ENCODE measurements at places on chromosomes 2 and 18.

GRCh38 chr2:179233083-179233490 is 31.5 kb downstream of the SESTD1 start:
- DNase-seq, result no peak

- no peak for DNase-seq
Measured at GRCh38 chr2:210092791-210093190, 78.4 kb downstream of the KANSL1L start.

GRCh38 chr18:40056079-40056692 is 1898.8 kb upstream of the PIK3C3 start:
- no peak for DNase-seq

DNA sequence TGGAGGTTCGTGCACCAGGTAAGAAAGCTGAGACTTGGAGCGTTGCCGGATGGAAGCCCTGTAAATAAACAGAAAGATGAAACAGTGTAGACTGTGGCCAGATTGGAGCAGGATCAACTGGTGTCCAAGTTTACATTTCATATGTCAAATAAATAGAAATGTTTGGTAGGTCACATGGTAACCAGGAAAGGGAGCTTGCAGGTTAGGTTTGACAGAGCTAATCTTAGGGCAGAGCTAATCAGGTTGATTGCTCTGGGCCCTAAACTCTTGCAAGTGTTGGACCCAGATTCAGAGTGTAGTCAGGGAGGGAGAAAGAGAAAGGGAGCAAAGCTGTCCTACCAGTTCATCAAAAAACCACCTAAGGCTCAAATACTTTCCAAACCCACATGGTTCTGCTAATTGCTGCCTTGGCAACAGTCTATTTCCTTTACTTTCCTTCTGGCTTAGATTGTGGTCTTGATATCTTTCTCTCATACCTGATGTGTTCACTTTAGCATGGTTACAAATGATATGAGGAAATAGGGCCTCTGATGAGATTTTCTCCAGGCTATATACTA is 63.2 kb downstream of the G6PC2 start:
- no peak for DNase-seq

GRCh38 chr2:37560241-37560848 is 111.1 kb downstream of the CDC42EP3 start:
- DNase-seq, result no peak

GRCh38 chr2:133957724-133958480 is 296.0 kb upstream of the MGAT5 start:
- no peak for DNase-seq

DNA sequence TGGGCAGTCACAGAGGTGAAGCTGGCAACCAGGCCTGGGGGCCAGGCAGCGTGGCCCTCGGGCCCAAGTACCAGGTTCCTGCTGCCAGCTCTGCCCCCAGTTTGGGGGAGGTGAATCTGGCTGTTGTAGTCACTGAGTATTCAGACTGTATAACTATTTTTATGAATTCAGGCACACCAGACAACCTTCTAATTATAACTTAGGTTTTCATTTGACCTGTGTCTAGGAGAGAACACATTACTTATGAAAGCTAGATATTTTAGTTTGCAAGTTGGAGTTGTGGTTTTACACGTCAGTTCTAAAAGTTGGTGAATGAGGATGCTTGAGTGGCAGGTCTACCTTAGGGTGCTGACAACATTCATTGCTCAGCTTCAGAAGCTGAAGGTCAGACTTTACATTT is 71.7 kb downstream of the LIMS1 start:
- no peak for DNase-seq

DNA sequence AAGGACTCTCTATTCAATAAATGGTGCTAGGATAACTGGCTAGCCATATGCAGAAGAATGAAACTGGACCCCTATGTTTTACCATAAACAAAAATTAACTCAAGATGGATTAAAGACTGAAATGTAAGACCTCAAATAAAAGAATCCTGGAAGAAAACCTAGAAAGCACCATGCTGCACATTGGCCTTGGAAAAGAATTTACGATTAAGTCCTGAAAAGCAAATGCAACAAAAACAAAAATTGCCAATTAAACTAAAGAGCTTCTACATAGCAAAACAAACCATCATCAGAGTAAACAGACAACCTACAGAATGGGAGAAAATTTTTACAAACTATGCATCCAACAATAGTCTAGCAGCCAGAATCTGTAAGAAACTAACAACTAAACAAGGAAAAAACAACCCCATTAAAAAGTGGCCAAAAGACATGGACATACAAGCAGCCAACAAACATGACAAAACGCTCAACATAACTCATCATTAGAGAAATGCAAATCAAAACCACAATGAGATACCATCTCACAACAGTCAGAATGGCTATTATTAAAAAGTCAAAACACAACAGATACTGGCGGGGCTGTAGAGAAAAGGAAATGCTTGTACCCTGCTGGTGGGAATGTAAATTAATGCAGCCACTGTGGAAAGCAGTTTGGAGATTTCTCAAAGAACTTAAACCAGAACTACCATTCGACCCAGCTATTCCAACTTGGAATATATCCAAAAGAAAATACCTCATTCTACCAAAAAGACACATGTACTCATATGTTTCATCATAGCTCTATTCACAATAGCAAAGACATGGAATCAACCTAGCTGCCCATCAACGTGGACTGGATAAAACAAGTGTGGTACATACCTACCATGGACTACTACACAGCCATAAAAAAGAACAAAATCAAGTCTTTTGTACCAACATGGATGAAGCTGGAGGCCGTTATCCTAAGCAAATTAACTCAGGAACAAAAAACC is 30.6 kb downstream of the SEPTIN10 start:
- DNase-seq, result no peak

- DNase-seq, result no peak
Measured at GRCh38 chr18:75353357-75353756, 74.1 kb downstream of the SMIM21 start.

GRCh38 chr2:120798567-120799247 is 63.0 kb downstream of the GLI2 start:
- no peak for DNase-seq

DNA sequence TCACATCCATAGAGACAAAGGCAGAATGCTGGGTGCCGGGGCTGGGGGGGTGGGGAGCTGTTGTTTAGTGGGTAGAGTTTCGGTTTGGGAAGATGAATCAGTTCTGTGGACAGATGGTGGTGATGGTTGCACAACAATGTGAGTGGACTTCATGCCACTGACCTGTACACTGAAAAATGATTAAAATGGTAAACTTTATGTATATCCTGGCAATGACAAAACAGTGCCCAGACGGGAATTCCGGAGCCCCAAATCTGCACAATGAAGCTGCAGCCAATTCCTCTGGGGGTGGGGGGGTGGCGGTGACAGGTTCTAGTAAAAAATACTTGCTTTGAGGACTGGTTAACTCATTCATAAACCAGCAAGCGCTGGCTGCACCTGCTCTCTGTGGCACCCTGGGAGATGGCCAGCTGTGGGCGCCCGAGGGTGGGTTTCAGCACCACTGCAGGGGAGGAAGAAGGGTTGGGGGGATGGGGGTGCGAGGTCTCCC is 81.8 kb upstream of the HPCAL1 start:
- DNase-seq, result no peak

DNA sequence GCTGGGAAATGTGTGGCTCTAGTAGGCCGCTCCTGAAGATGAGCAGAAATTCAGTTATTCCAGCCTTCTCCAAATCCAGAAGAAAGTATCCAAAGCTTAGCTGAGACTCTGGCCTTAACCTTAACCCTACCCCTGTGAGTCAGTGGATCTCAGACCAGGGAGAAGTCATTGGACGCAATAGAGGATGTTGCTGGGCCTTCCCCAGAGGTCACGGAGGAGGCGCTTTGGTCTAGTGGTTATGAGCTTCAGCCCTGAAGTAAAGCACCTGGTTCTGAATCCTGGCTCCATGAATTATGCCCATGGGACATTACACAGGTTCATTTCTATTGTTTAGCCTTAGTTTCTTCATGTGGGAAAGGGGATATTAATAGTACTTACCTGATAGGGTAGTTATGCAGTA is 24.0 kb downstream of the PKDCC start:
- peak; percentile 52 for DNase-seq

DNA sequence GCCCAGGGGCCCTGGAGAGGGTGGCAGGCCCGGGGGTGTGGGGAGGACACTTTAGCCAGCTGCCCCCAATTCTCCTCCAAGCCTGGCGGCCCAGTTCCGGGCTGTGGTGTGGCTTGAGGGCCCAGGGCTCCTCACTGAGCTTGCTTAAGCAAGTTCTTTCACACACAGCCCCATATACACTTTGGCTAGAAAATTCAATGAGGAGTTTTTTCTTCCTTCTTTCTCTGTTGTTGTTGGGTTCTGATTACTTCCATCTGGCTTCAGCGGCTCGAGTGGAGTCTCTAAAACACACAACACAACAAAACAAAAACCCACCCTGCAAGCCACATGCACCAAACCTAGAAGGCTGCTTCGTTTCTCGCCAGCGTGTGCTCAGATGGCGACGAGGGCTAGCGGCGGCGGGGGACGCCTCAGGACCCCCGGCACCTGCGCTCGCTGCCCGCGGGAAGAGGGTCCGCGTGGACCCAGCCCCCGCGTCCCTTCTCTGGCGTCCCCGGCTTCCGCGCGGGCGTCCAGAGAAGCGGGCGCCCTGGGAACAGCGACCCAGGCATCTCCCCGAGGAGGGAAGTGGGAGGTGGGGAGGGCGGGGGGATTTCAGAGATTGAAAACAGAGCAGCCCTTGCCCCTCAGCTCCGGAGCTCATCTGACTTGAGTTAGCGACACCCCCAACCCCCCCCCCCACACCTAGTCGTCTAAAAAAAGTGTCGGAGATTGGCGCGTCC is 577 bp upstream of the GLI2 start:
- DNase-seq, result no peak

GRCh38 chr2:160650196-160651118 is 156.8 kb upstream of the RBMS1 start:
- peak; percentile 92 for DNase-seq

Measured in inflammatory macrophage (primary cell).